Fibroblast of mammary gland (primary cell): ENCODE measurements at places on chromosomes 16 and 17.

GRCh38 chr17:3870871-3871306 is 22.0 kb downstream of the CAMKK1 start:
- DNase-seq, result no peak

GRCh38 chr16:69217433-69217832 is 30.5 kb downstream of the SNTB2 start:
- peak; percentile 61 for DNase-seq

- no peak for DNase-seq
These were observed 45.9 kb upstream of the DOC2B start for GRCh38 chr17:227078-227945.

DNA sequence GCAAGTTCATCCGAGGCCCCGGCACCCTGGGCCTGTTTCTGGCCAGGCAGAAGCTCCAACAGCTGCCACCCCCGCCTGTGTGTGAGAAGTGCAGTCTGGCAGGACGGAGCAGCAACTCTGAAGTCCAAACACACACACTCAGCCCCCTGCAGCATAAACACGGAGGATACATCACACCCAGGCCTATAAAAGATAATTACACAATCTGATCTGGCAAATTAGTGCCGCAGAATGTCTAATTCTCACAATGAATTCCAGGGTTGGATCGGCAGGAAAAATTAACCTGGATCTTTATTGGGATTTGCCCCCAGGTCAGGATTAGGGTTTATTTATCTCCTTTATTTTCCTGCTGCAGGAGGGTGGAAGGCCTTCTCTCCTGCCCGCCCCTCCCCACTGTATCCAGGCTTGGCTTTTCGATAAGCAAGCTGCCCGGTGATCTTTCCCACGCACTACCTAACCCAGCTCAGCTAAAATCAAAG is 311.4 kb downstream of the SOX9 start:
- no peak for DNase-seq

DNA sequence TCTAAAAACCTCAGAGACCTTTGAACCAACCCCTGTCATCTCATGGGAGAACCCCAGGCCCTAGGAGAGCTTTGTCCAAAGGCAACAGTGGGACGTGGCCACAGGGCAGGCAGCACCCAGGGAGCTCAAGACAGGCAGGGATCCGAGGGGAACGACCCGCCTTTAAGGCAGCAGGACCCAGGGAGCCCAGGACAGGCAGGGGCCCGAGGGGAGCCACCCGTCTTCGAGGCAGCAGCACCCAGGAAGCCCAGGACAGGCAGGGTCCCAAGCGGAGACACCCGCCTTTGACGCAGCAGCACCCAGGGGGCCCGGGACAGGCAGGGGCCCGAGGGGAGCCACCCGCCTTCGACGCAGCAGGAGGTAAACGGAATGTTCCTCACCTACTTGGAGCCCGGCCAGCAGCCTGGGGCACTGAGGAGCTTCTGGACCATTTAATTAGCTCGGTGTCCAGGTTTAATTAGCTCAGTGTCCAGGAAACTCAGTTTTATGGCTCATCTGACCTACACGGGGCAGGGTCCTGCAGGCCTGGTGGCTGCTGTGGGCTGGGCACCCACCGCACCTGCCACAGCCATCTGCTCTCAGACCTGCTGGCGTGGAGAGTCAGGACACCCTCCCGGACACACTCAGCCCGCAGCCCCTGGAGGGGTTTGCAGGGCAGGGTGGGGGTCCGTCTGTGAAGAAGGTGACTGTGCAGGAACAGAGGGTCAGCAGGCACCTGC is 24.4 kb downstream of the PIEZO1 start:
- no peak for DNase-seq

GRCh38 chr16:75415169-75415905 is 18.0 kb downstream of the CFDP1 start:
- DNase-seq, result peak; percentile 53

- no peak for DNase-seq
These were observed 22.2 kb upstream of the CLEC18C start for GRCh38 chr16:70151391-70151790.

DNA sequence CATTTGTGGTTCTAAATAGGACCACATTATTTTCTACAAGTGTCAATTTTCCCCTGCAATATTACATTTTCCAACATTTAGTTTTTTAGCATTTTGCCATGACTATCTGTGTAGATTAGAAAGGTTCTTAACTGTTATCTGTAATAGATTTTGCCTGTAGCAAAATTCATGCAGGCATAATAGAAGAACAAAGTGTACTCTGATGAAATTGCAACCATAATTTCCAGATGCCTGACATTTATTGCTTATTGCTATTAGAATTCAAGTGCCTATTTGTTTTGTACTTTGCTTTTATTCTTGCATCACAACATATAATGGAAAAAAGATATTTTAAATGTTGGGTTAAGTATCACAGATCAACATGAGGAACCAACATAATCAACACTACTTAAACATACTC is 337.7 kb downstream of the TOX3 start:
- DNase-seq, result no peak

DNA sequence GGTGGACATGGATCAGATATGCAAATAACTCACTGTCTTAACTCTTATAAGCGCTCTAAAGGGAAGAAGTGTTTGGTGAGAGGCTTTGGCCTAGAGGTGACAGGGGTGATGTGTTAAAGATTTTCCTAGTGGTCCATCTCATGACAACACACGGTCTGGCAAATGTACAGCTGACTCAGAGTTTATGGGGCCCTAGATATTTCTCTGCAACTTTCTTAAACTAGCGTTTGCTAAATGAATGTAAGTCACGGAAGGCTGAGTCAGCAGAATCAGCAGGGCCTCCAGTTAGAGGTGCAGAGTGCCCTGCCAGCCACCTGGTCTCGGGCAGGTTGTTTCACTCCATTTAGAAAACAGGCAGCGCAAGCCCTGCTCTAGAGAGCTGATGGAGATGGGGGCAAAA is 40.1 kb downstream of the CLEC16A start:
- peak; percentile 80 for DNase-seq

- DNase-seq, result no peak
These were observed 15.9 kb downstream of the STAT5B start for GRCh38 chr17:42260318-42260717.

GRCh38 chr16:19621445-19621844 is 65.9 kb downstream of the VPS35L start:
- no peak for DNase-seq

GRCh38 chr16:10405386-10405939 is 19.6 kb downstream of the ATF7IP2 start:
- no peak for DNase-seq

DNA sequence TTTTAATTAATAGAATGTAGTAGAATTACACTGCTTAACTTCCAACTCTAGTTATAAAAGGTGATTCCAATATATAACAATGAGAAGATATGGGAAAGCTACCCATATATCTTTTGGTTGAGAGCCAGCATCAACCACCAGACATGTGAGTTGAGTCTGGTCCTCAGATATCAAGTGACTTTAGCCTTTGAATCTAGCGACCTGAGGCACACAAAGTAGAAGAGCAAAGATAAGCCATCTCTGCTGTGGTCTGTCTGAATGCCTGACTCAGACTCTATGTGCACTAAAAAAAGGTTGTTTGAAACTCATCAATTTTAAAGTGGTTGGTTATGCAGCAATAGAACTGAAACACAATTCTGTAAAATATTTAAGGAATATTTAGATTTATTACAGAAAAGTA is 492.5 kb upstream of the SOX9 start:
- no peak for DNase-seq
